ENCODE measurements at places on chromosomes 5 and 9. TPM values are rescaled to one million over a fixed set of nuclear protein-coding genes. Genes with fewer than 3 reads are reported as not detected.

The PCDHGA8 gene
- 2.3 TPM for total RNA-seq

The MIGA2 gene
- 23.3 TPM for total RNA-seq

The DAPK1 gene
- 63.8 TPM for total RNA-seq

The SPINK5 gene
- total RNA-seq, result 0.12 TPM

The ADRA1B gene
- 0.39 TPM for total RNA-seq

The FOCAD gene
- 36.1 TPM for total RNA-seq

The JADE2 gene
- 24.7 TPM for total RNA-seq

The SPDL1 gene
- total RNA-seq, result 15.3 TPM

The GPRIN1 gene
- 13.1 TPM for total RNA-seq

The BTNL8 gene
- not detected for total RNA-seq

The SHOC1 gene
- total RNA-seq, result not detected

Measured in glomerular endothelial cell (primary cell).